Neural cell (in vitro differentiated cells): ENCODE measurements at places on chromosomes 3 and 15. TPM values are rescaled to one million over a fixed set of nuclear protein-coding genes. Genes with fewer than 3 reads are reported as not detected.

The KLHL40 gene
- not detected in 2 replicates for polyA plus RNA-seq

The LRRIQ4 gene
- not detected in 2 replicates for polyA plus RNA-seq

The PLA2G4F gene
- not detected in 2 replicates for polyA plus RNA-seq

The CEP63 gene
- polyA plus RNA-seq: 13.3 and 14.1 TPM in 2 replicates

The COL7A1 gene
- 45.3 and 53.6 TPM in 2 replicates for polyA plus RNA-seq

The DPPA2 gene
- not detected in 2 replicates for polyA plus RNA-seq

The ATP10A gene
- not detected in 2 replicates for polyA plus RNA-seq

The WDR76 gene
- polyA plus RNA-seq: 0.43 and 1.1 TPM in 2 replicates

The CATSPER2 gene
- polyA plus RNA-seq: 2.0 and 4.5 TPM in 2 replicates

The ARGFX gene
- not detected in 2 replicates for polyA plus RNA-seq

The PARP15 gene
- not detected in 2 replicates for polyA plus RNA-seq

The GOLGA8S gene
- polyA plus RNA-seq: not detected in 2 replicates

The MOBP gene
- polyA plus RNA-seq: not detected in 2 replicates

The FBXO40 gene
- polyA plus RNA-seq: not detected in 2 replicates

The CORO2B gene
- 15.1 and 17.1 TPM in 2 replicates for polyA plus RNA-seq

The HEMK1 gene
- polyA plus RNA-seq: 24.4 and 36.8 TPM in 2 replicates

The ADIPOQ gene
- polyA plus RNA-seq: not detected in 2 replicates

The WDR49 gene
- 0.56 and 1.1 TPM in 2 replicates for polyA plus RNA-seq

The CTXN2 gene
- 0.54 and 0.69 TPM in 2 replicates for polyA plus RNA-seq

The SOX14 gene
- not detected in 2 replicates for polyA plus RNA-seq

The TOP2B gene
- polyA plus RNA-seq: 373 and 440 TPM in 2 replicates

The PEX11A gene
- 13.6 and 18.1 TPM in 2 replicates for polyA plus RNA-seq

The LPP gene
- 3.0 and 3.2 TPM in 2 replicates for polyA plus RNA-seq
